ENCODE measurements at places on chromosomes 3 and 15. TPM values are rescaled to one million over a fixed set of nuclear protein-coding genes. Genes with fewer than 3 reads are reported as not detected.

The PDZRN3 gene
- total RNA-seq: not detected

The TM6SF1 gene
- total RNA-seq: 2.1 TPM

- DNase-seq: no peak
Observed at GRCh38 chr15:88603885-88604284, 17.3 kb upstream of the AEN start.

DNA sequence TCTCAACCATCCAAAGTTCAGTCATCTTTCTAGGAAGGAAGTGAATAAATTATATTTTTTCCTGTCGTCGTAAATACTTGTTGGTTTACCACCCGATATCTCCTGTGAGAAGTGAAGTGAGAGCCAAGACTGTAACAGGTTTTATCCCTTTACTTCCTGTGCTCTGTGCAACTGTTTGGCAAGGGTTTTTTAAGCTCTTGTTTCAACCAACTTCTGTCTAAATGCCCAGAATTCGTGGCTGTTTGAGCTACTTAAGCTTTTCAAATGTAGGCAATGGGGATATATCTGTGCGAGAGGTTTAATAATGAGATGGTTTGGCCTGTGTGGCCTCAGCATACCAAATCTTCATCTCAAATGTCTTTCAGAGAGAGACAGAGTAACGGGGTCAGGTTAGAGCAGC, 134.7 kb downstream of the LRTM1 start:
- no peak for DNase-seq

GRCh38 chr3:25125201-25125600, 302.9 kb upstream of the RARB start:
- DNase-seq: no peak

GRCh38 chr15:85694091-85694490, 100.6 kb downstream of the KLHL25 start:
- no peak for DNase-seq

All from T-cell (primary cell).